ENCODE measurements at places on chromosomes 6 and 20.

DNA sequence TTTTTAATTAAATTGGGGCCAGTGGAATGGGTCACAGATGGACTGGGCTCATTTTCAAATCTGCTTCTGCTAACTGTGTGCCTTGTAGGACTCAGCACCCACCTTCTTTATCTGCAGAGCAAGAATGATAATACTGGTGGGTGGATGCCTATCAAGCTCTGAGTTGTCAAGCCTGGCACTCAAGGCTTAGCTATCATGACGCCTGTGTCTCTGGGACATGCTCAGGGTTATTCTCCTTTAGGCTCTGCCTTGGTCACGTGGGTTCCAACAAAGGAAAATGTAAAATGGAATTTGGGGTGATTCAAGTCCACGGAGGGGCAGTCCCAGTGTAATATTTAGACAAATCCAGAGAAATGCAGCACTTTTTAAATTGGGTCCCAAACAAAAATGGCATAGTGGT is 202.3 kb downstream of the TSHZ2 start:
- no peak overlapping the region for H3K4me3 ChIP-seq
- no peak overlapping the region for H3K27ac ChIP-seq
- H3K36me3 ChIP-seq, result peaks cover 2% of the 10 kb centered on the region
- H3K4me1 ChIP-seq, result peaks cover 6% of the 10 kb centered on the region
- peaks cover 5% of the 10 kb centered on the region for H3K27me3 ChIP-seq

GRCh38 chr6:167855825-167856425 is 29.2 kb downstream of the AFDN start:
- no peak overlapping the region for H3K4me3 ChIP-seq
- no peaks in the 10 kb centered on the region for H3K36me3 ChIP-seq
- peaks cover 33% of the 10 kb centered on the region for H3K4me1 ChIP-seq
- no peak for DNase-seq
- no peaks in the 10 kb centered on the region for H3K27me3 ChIP-seq

DNA sequence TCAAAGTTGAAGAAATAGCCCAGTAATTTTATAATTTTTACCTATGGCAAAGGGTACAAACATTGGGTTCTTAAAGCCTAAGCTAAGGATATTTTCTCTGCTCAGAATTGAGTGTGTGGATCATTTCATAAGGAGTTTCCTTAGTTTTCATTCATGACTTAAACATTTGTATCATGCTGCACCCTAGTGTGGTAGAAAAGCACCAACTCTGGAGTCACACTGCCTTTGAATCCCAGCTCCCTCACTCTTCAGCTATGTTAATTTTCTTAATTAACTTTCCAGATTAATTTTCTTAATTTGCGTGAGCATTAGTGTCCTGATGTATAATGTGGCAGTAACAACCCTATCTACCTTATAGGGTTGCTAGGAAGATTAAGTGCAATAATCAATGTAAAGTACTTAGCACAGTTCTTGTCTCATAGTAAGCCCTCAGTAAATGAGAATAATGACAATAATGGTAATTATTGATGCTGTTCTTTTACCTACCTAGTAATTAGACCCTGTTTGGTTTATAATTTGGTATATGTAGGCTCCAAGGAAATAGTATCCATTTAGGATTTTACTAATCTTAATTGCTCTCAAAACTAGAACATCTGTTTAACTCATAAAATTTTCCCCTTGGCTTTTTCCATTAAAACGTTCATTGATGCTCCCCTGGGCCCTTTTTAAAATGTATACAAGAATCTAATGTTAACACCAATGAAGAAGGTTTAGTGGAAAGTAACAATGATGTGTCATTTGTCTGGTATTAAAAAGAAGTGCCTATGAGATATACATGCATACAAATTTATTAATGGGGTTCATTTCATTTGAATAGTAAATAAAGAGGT is 31.6 kb downstream of the DSE start:
- no peak overlapping the region for H3K27ac ChIP-seq
- H3K4me1 ChIP-seq, result peaks cover 12% of the 10 kb centered on the region
- H3K36me3 ChIP-seq, result peaks cover 2% of the 10 kb centered on the region
- peaks cover 4% of the 10 kb centered on the region for H3K27me3 ChIP-seq
- H3K4me3 ChIP-seq, result no peak overlapping the region

GRCh38 chr20:53831812-53832211 is 238.2 kb upstream of the ZNF217 start:
- peaks cover 27% of the 10 kb centered on the region for H3K4me1 ChIP-seq
- no peak for DNase-seq
- H3K27me3 ChIP-seq, result no peaks in the 10 kb centered on the region
- no peak overlapping the region for H3K27ac ChIP-seq

GRCh38 chr6:113115196-113115595 is 741.9 kb upstream of the MARCKS start:
- H3K27ac ChIP-seq, result no peak overlapping the region
- no peaks in the 10 kb centered on the region for H3K27me3 ChIP-seq
- DNase-seq, result no peak
- H3K4me3 ChIP-seq, result no peak overlapping the region
- no peaks in the 10 kb centered on the region for H3K36me3 ChIP-seq
- H3K4me1 ChIP-seq, result no peaks in the 10 kb centered on the region

DNA sequence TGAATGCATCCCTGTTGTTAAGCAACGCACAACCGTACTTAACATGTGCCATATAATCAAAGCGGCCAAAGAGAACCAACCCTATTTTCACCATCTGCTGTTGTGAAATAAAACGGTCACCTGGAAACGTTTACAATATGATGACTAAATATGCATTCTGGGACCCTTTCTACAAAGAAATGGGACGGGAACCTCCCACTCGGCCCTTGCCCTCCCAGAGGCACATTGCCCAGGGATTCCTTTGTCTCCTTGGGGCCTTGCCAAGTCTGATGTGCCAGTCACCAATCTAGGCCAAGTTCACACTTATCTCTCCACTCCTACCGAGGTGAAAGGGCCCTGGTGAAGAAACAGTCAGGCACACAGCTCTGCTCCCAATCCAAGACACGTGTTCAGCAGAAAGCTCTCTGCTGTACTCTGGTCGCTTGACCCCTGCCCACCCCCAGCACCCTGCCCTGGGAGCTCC is 427.4 kb upstream of the JARID2 start:
- DNase-seq, result no peak
- H3K4me3 ChIP-seq, result no peak overlapping the region
- H3K36me3 ChIP-seq, result no peaks in the 10 kb centered on the region
- H3K27me3 ChIP-seq, result no peaks in the 10 kb centered on the region
- H3K27ac ChIP-seq, result no peak overlapping the region

DNA sequence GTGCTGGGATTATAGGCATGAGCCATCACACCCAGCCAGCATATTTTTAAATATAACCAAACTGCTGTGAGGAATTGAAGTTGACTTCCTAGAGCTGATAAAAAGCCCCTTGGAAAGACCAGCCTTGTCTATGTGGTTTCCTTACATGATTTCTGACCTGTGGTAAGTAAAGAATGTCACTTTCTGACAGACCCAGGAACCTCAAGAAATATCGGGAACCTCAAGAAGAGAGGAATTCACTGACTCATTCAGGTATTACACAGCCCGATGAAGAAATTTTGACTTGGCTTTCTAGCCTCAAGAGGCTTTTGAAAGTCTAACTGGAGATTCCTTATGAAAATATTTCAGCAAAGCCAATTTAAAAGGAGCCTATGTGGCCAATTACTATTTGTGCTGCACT is 71.8 kb downstream of the FOXF2 start:
- H3K4me1 ChIP-seq, result no peaks in the 10 kb centered on the region
- no peak for DNase-seq
- no peak overlapping the region for H3K27ac ChIP-seq
- no peak overlapping the region for H3K4me3 ChIP-seq

DNA sequence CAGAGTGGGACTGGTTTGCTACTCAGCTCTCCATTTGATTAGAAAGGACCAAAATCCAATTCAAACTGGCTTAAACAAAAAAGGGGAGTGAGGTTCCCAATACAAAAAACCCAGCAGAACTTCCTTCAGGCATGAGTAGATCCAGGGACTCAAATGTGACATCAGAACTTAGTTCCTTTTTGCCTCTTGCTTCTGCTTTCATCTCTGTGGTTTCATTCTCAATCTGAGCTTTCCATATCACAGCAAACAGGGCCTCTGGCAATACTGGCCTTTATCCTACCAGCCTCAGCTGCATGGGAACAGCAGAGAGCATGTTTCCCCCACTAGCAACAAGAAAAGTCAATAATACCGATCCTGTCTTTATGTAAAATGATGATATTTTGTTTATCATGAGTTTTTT is 28.6 kb upstream of the PRELID3B start:
- H3K36me3 ChIP-seq, result peaks cover 4% of the 10 kb centered on the region
- H3K4me3 ChIP-seq, result no peak overlapping the region
- no peak overlapping the region for H3K27ac ChIP-seq
- H3K27me3 ChIP-seq, result peaks cover 67% of the 10 kb centered on the region

DNA sequence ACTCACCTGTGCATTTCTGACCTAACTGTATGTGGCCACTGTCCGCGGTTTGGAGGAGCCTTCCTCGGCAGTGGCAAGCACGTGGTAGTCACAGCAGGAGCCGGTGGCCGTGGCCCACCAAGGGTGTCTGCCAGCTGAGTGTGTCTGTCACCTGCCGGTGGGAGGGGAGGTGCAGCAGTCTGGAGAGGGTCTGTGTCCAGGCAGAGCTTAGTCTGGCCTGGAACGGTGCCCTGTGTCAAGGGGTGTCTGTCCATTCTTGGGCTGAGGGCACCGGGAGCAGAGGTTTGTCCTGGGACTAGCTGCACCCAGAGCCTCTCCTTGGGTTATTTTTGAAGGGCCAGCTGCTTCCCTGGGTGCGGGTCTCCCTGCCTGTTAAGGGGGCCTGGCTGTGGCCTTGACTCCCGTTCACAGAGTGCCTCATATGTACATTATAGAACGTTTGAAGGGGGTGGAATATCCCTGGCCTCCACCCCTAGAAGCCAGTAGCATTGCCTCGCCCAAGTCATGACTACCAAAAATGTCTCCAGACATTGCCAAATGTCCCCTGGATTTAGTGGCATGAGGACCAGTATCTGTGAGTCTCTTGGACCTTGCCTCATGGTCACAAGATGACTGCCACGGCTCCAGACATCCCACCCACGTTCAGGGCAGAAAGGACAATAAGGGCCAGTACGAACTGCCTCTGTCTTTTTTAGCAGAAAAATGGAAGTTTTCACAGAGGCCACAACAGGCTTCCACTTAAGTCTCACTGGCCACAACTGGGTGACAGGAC is 5.2 kb downstream of the RBM38 start:
- peak overlapping the region; percentile 100 for H3K27ac ChIP-seq
- peak overlapping the region; percentile 55 for H3K4me3 ChIP-seq
- H3K36me3 ChIP-seq, result peaks cover 3% of the 10 kb centered on the region

- DNase-seq, result no peak
- H3K4me1 ChIP-seq, result peaks cover 3% of the 10 kb centered on the region
- H3K36me3 ChIP-seq, result no peaks in the 10 kb centered on the region
- no peaks in the 10 kb centered on the region for H3K27me3 ChIP-seq
- no peak overlapping the region for H3K4me3 ChIP-seq
- no peak overlapping the region for H3K27ac ChIP-seq
These were observed 43.2 kb upstream of the GABRR1 start for GRCh38 chr6:89260310-89260709.

- no peaks in the 10 kb centered on the region for H3K36me3 ChIP-seq
- H3K4me3 ChIP-seq, result no peak overlapping the region
- DNase-seq, result no peak
- no peaks in the 10 kb centered on the region for H3K27me3 ChIP-seq
- H3K27ac ChIP-seq, result no peak overlapping the region
These were observed 503.3 kb upstream of the PTCHD4 start for GRCh38 chr6:48614326-48614725.

- H3K36me3 ChIP-seq, result no peaks in the 10 kb centered on the region
- peaks cover 45% of the 10 kb centered on the region for H3K4me1 ChIP-seq
- no peaks in the 10 kb centered on the region for H3K27me3 ChIP-seq
- peak overlapping the region; percentile 83 for H3K4me3 ChIP-seq
These were observed 222.6 kb downstream of the BCAS1 start for GRCh38 chr20:53847837-53848170.

DNA sequence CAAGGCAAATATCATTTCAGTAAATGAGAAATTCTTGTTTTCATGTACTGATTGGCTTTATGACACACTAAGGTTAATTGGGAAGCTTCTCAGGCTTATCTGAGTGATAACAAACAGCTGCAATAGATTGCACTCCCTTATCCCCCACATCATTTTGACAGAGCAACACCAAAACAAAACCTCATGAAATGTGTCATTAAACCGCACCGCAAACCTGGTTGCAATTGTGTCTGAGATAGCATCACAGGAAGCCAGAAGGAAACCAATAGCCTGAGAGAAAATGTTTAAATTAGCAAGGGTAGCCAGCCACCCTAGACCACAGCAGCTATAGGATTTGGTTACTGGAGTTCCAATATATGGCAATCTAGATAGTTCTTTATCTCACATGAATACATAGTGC is 31.6 kb upstream of the LAMA4 start:
- no peak overlapping the region for H3K4me3 ChIP-seq
- peaks cover 60% of the 10 kb centered on the region for H3K27me3 ChIP-seq
- peak; percentile 15 for DNase-seq
- H3K27ac ChIP-seq, result no peak overlapping the region

GRCh38 chr20:24164360-24164759 is 175.8 kb upstream of the GGTLC1 start:
- no peak overlapping the region for H3K27ac ChIP-seq
- no peak for DNase-seq
- no peaks in the 10 kb centered on the region for H3K36me3 ChIP-seq
- H3K4me3 ChIP-seq, result no peak overlapping the region
- H3K27me3 ChIP-seq, result peaks cover 5% of the 10 kb centered on the region

GRCh38 chr6:7647504-7647903 is 57.5 kb downstream of the SNRNP48 start:
- no peak overlapping the region for H3K4me3 ChIP-seq
- H3K27me3 ChIP-seq, result peaks cover 21% of the 10 kb centered on the region

- no peak overlapping the region for H3K4me3 ChIP-seq
- no peaks in the 10 kb centered on the region for H3K36me3 ChIP-seq
- H3K4me1 ChIP-seq, result peaks cover 8% of the 10 kb centered on the region
- H3K27me3 ChIP-seq, result peaks cover 27% of the 10 kb centered on the region
- no peak overlapping the region for H3K27ac ChIP-seq
- DNase-seq, result no peak
These were observed 2.7 kb downstream of the BCAS1 start for GRCh38 chr20:54067606-54068174.

GRCh38 chr20:49868964-49869363 is 46.4 kb downstream of the SPATA2 start:
- H3K4me1 ChIP-seq, result peaks cover 11% of the 10 kb centered on the region
- no peak overlapping the region for H3K27ac ChIP-seq
- peaks cover 7% of the 10 kb centered on the region for H3K36me3 ChIP-seq
- no peak overlapping the region for H3K4me3 ChIP-seq
- no peak for DNase-seq
- H3K27me3 ChIP-seq, result no peaks in the 10 kb centered on the region

GRCh38 chr20:47278907-47279348 is 77.6 kb downstream of the ZMYND8 start:
- H3K4me1 ChIP-seq, result peaks cover 10% of the 10 kb centered on the region
- H3K4me3 ChIP-seq, result no peak overlapping the region
- DNase-seq, result no peak
- H3K27ac ChIP-seq, result no peak overlapping the region

- no peaks in the 10 kb centered on the region for H3K27me3 ChIP-seq
- H3K36me3 ChIP-seq, result no peaks in the 10 kb centered on the region
- no peaks in the 10 kb centered on the region for H3K4me1 ChIP-seq
- no peak overlapping the region for H3K4me3 ChIP-seq
- H3K27ac ChIP-seq, result no peak overlapping the region
These were observed 133.5 kb upstream of the CCDC28A start for GRCh38 chr6:138640028-138640427.

GRCh38 chr20:47337413-47337812 is 19.1 kb downstream of the ZMYND8 start:
- peaks cover 29% of the 10 kb centered on the region for H3K4me1 ChIP-seq
- H3K4me3 ChIP-seq, result no peak overlapping the region
- H3K36me3 ChIP-seq, result peaks cover 3% of the 10 kb centered on the region
- no peak overlapping the region for H3K27ac ChIP-seq

GRCh38 chr6:68778356-68779020 is 143.4 kb downstream of the ADGRB3 start:
- H3K4me1 ChIP-seq, result no peaks in the 10 kb centered on the region
- no peak overlapping the region for H3K27ac ChIP-seq
- no peaks in the 10 kb centered on the region for H3K27me3 ChIP-seq
- no peak overlapping the region for H3K4me3 ChIP-seq
- no peaks in the 10 kb centered on the region for H3K36me3 ChIP-seq
- DNase-seq, result no peak

All from T-helper 17 cell (primary cell).